ENCODE measurements at places on chromosomes 7 and 10.

DNA sequence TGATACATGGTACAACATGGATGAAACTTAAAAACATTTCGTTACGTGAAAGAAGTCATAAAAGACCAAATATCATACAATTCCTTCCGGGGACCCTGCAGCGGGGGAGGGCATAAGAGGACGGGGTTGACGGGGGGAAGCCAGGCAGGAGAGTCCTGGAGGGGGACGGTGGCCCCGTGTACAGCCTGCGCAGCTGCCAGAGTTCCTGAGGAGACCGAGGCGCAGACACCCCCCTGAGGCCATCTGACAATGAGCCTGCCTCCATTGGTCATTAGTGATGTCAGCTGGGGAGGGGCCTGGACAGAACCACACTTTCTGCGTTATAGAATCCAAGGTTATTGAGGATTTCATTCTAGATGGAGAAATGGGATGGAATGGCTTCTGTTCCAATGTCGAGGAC, 47.2 kb downstream of the PRKAG2 start:
- no peak for DNase-seq

DNA sequence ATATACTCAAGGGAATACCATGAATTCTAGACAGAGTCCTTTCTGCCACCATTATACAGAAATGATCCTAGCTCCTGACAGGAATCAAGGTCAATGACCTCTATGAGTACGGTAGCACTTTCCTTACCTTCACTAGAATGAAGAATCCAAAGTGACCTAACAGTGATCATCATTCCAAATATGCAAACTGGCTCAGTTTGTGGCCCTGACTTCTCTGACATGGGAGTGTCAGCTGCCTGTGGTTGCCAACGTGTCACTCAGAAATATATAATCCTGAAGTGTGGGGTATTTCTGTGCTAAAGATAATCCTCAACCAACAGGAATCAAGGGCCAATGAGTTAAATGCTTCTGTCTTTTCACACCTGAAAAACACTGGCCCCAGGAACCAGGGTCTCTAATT, 45.7 kb downstream of the COPG2 start:
- DNase-seq = no peak

DNA sequence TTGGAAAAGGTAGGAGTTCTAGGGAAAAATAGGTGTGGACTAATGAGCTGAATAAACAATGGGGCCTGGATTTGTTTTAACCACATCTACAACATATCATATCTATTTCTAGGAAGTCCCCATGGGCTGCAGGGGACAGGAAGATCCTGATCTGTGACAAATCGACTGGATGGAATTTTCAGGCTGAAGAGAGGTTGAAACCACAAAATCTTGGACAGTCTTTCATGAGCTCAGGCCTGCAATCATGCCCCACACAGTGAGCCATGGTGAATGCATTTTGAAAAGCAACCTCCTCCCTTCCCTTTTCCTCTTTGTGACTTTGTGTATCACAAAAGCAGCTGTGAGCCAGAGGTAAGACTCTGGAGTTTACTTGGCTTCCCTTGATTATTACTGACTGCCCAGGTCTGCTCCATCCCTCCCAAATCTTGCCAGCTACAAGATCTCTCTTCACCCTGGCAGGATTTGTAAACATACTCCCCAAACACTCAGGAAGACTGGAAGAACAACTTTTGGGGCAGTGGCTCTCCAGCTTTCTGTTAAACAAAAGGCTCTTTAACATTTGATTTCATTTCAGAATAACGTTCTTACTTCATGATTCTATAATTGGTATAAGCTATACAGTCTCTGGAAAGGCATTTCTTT, 66.4 kb downstream of the ASAH2B start:
- no peak for DNase-seq

GRCh38 chr7:140674899-140675701, 2.4 kb downstream of the ADCK2 start:
- no peak for DNase-seq

DNA sequence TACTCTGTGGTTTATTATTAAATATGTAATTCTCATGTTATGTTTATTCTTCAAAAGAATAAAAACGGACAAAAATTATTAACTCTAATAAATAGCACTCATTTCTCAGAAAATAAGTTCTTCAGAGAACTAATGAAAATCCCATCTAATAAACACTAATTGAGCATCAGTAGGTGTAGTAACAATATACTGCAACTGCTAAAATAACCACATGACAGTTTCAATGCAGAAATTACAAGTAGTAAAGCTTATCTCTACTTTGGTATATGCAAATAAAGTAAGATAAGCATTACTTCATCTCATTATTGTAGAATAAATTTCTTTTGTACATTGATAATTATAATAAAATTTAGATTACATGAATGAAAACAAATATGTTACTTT, 56.4 kb upstream of the DKK1 start:
- DNase-seq = no peak

GRCh38 chr7:146645383-146645976, 528.9 kb downstream of the CNTNAP2 start:
- DNase-seq = no peak

DNA sequence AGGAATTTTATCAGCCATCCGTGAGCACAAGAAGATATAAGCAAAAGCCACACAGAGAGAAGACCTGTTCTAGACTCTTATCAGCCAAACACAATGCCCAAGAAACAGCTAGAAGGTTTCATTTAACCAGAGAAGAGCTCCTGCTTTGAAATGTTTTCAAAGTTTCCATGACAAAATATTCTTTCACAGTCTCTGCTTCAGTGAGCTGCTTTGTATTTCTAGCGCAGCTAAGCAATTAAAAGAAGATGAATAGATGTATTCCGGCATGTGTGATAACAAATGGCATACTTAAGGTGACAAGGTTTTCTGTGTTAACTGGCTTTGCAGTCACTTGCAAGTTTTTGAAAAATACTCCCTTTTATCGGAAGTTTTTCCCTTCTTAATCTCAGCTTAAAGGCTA, 78.9 kb upstream of the NXPH1 start:
- DNase-seq = no peak

- DNase-seq = no peak
These were observed 50.3 kb upstream of the CFAP46 start for GRCh38 chr10:132992433-132993215.

GRCh38 chr7:68207676-68208075, 1211.0 kb downstream of the TYW1 start:
- no peak for DNase-seq

Data from activated naive CD4-positive, alpha-beta T cell (primary cell).